ENCODE measurements at places on chromosomes 4 and X.

DNA sequence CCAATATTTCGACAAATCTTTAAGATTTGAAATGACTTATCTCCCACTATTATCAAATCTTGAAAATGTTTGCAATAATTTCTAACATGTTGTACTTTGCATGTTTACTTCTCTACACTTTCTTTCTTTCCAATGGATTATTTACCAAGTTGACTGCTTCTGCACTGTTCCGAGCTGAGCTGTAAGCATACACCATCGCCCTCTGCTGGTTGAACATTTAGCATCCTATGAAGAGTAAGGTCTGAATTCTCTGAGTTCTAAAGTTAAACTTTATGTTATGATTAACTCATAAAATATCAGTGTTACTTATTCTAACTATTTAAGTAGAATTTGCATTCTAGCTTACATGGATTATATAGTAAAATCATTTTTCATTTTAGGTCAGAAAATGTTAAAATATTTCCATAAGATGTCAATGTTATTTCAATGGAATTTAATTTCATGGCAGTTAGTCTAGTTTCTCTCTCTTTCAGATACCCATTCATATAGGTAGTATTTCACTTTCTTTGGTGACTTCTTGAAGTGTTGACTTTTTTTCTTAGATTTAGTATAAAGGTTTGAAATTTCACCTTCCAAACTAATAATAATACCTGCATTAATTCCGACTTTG, 137.4 kb downstream of the DKK2 start:
- peak; percentile 22 for DNase-seq

DNA sequence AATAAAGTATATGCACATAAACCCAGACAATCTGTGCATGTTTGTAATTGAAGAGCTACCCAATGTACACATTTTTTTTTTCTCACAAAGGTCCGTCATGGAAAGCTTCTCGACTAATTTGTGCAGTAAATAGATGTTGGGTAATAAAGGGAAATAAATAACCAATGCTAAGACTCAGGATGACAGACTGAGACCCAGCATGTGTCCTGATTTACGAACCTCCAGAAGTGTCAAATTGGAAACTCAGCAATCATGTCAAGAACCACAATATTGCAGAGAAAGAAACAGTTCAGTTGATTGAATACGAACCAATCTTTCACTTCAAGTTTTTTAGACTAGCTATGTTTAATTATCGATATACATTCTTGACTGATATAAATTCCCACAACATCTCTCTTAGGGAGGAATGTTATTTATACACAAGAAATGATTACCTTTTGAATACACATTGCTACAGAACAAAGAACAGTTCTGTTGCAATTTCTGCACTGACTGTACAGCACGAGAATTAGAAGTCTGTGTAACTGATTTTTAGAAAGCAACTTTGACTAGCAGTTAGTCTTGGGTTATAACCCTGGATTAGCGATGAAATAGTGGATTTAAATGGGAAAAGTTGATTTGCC, 625.6 kb upstream of the FTHL17 start:
- DNase-seq: no peak

GRCh38 chr4:27428661-27429060, 568.0 kb downstream of the STIM2 start:
- DNase-seq: no peak

- DNase-seq: no peak
These were observed 463.5 kb upstream of the FAM241A start for GRCh38 chr4:111681751-111682150.

DNA sequence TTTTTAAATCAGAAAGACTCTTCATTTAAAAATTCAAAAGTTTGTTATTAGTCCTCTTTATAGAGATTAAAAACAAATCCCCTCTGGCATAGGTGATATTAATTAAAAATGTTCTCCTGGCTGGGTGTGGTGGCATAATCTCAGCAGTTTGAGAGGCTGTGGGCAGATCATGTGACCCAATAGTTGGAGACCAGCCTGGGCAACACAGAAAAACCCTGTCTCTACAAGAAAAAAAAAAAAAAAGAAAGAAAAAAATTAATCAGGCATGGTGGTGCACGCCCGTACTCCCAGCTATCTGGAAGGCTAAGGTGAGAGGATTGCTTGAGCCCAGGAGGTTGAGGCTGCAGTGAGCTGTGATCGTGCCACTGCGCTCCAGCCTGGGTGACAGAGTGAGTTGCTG, 38.9 kb downstream of the RASGEF1B start:
- DNase-seq: no peak

- DNase-seq: no peak
These were observed 117.9 kb downstream of the SH3RF1 start for GRCh38 chr4:169152899-169153298.

DNA sequence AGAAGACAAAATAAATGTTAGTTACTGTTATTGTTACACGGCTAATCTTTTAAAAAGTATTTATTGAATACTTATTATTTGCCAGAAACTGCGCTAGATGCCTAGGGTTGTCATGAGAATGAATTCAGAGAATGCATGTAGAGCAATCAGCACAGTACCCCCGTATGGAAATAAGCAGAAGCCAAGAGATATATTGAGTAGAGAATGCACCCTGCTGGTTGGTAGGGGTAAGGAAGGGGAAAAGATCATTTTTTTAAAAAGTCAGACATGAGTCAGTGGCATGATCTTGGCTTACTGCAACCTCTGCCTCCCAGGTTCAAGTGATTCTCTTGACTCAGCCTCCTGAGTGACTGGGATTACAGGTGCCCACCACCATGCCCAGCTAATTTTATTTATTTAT, 13.1 kb upstream of the DRP2 start:
- no peak for DNase-seq

DNA sequence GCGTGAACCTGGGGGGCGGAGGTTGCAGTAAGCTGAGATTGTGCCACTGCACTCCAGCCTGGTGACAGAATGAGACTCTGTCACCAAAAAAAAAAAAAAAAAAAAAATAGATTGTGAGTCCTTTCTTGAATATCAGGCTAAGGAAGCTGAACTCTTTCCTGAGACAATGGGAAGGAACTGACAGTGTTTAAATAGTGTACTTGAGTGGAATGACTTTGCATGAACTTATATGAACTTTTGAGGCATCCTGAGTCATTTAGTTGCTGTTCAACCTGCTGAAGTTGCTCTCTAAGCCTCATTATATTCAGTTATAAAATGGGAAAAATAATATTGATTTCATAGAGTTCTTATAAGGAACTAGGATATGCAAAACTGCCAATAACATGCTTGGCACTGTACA, 79.3 kb upstream of the LIMCH1 start:
- DNase-seq: no peak

DNA sequence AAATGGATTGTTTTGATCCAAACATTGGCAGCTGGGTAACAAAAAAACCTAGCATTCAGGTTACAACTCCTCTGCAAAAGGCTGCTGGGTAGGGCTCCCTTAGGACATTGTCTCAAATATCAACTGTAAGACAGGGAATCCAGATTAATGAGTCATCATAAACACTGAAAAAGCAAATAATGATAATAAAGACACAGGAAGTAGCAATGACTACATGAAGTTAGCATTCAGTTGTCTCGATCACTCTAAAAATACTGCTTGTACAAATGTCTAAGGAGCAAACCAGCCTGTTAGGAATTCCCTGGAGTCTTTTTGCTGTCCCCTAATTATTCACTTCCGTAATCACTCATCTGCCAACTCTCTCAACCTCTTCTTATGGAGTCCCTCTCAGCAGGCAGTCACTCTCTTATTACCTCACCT, 259.2 kb downstream of the GPC3 start:
- peak; percentile 15 for DNase-seq

- no peak for DNase-seq
These were observed 655.6 kb downstream of the IL1RAPL1 start for GRCh38 chrX:29242856-29243255.

GRCh38 chr4:182806259-182807252, 110.6 kb downstream of the DCTD start:
- peak; percentile 40 for DNase-seq

DNA sequence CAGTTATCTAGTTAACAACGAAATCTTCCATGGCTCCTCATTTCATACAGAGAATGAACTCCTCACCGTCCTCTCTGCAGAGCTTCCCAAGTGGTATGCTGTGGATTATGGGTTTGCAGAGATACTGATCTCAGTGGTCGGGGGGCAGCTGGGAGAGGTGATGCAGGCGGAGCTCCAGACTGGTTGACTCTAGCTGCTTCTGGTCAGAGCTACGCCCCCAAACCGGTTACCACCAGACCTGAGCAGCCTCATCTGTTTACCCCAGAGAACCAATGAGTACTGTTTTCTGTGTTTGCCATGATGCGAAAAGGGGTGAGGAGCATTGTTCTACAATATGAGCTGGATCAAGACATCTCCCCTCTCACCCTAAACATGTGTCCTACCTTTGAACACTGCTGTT, 135.7 kb upstream of the PLAC1 start:
- no peak for DNase-seq

- DNase-seq: no peak
These were observed 1.5 kb upstream of the EIF4E start for GRCh38 chr4:98930311-98930865.

GRCh38 chr4:112747036-112747435, 110.1 kb downstream of the LARP7 start:
- DNase-seq: no peak

DNA sequence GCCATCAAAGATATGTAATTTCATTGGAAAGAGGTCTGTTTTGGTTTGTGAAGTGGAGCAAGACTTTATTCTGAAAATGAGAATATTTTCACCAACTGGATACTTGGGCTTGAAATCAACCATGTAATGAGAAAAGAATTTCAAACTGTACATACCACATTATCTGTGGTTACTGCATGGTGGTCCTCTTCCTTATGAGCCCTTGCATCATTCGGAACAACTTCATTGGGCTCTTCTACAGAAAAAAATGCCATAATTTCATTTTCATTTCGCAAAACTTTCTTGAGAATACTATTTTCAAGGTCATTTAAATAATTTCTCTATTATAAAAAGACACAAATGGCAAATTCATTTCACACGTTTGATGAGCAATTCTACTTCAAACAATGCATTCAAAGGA, 148.6 kb upstream of the RPS6KA6 start:
- peak; percentile 41 for DNase-seq

DNA sequence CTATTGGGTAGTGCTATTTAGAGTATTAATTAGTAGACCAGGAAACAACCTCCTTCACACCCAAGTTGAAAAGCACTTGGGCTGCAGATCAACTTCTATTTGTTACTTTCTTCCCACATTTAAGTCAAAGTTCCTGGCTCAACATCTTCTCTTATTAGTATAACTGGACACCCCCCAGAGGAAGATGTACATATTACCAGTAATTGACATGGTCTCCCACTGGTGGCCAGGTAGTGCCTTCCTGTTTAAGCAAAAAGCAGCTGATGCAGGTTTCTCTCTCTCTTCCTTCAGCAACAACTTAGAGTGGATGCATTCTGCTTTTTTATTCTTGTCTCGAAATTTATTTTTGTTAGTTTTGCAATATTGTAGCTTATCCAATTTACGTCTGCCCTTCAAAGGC, 438.1 kb downstream of the GBA3 start:
- no peak for DNase-seq
